NCI-H774 (cell line): ENCODE measurements at places on chromosomes 1 and 21.

GRCh38 chr1:211975152-211975941 lies 60.0 kb downstream of the INTS7 start:
- DNase-seq, result no peak

GRCh38 chr1:229067546-229067945 lies 203.4 kb upstream of the RAB4A start:
- DNase-seq, result no peak

GRCh38 chr1:19074361-19074901 lies 118.0 kb upstream of the IFFO2 start:
- no peak for DNase-seq

DNA sequence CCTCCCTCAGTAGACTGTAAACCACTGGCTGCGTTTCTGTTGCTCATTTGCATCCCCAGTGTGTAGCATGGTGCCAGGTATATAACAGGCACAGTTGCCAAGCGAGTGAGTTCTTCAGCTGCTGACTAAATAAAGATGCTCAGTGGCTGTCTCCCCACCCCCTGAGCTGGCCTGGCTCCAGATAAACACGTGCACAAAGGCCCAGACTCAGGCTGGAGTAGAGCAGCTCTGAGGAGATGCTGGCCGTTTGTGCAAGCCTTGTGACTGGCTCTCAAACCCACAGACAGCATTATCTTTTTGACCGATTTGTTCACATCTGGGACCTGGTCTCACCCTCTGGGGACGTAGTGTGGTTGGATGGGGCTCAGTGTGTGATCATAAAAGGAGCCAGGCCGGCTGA lies 7.1 kb downstream of the CHRNB2 start:
- no peak for DNase-seq

DNA sequence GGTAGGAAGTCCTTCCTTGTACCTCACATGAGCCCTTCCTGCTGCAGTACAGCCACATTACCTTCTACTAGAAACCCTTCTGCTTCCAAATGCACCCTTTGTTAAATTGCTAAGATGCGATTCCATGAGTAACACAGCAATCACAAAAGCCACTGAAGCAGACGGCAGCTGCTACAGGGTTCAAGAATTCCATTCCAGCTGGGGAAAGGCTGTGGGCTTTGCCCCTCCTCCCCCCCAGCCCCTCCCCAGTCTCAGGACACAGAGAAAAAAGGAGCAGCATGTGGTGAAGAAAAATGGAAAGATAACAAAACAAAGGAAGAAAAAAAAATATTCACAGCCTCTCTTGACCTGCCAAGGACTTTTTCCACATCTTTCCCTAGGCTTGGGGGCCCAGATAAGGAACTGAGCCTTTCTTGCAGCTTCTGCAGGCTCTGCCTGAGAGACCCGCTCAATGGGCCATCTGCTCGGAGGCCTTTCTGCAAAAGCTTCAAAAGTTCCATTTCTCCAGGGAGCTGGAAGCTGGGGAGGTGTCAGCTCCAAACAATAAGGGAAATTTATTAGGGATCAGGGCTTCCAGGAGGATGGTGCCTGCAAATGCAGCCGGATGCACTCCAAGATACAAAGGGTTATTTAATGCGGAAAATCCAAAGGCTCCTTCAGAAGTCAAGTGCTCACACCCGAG lies 72.1 kb downstream of the SYT2 start:
- DNase-seq, result no peak

DNA sequence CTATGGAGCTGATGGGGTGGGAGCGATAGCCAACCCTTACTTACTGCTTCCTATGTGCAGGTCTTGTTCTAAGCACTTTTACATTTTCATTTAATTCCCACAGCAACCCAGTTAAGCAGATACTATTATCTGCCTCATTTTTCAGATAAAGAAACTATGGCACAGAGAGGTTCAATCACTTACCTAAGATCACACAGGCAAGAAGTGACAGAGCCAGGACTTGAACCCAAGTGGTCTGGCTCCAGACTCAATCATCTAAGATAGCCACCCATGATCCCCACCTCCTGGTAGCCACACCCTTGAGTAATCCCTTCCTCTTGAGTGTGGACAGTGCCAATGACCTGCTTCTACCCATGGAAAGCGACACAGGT lies 23.2 kb upstream of the IFNAR1 start:
- no peak for DNase-seq

DNA sequence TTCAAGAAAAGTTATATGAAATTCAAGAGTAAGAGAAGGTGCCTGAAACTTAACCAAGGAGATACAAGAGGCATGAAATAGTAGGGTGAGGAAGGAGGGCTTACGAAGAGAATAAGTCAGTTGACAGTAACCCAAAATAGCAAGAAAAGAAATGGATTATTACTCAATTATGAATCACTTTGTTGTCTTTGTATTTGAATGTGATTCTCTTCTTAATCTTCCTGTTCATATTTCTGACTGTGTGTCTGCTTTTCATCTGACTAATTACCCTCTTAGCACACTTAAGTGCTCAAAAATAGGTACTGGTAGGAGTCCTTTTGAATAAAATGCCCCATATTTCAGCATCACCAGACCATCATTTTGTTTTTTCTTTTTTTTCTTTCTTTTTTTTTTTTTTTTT lies 39.4 kb downstream of the GLMN start:
- no peak for DNase-seq

GRCh38 chr1:201834621-201835020 lies 5.7 kb downstream of the IPO9 start:
- DNase-seq, result no peak

DNA sequence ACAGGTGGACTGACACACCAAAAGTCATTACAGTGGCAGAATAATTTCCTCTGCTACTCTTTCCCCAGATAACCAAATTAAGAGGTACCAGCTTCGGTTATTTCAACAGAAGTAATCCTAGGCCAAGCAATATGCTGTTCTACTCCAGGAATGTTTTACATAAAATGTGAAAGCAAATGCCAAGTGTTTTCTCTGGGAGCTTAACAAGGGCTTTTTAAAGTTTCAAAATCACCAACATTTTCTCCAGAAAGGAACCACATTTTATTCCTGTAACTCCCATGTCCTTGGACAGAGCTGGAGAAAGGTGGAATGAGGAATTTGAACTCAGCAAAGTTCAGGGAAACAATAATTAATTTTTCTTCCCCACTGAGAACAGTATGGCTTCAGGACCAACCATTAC lies 27.2 kb downstream of the CNN3 start:
- DNase-seq, result no peak

DNA sequence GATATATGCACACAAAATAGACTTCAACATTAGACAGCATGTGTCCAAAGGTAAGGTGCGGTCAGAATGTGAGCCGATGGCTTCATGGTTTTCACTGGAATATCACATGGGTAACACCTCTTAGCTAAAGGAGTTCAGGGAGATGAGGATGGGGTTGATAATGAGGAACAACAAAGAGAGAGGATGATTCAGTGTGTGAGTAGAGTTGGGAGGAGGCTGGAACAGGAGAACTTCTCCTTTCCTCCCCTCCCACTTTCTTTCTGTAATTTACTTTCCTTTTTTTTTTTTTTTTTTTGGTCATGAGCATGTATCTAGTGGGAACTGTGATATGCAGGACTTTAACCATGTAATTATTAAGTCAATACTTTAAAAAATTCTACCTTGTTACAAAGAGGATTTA lies 99.4 kb downstream of the FASLG start:
- DNase-seq, result no peak

DNA sequence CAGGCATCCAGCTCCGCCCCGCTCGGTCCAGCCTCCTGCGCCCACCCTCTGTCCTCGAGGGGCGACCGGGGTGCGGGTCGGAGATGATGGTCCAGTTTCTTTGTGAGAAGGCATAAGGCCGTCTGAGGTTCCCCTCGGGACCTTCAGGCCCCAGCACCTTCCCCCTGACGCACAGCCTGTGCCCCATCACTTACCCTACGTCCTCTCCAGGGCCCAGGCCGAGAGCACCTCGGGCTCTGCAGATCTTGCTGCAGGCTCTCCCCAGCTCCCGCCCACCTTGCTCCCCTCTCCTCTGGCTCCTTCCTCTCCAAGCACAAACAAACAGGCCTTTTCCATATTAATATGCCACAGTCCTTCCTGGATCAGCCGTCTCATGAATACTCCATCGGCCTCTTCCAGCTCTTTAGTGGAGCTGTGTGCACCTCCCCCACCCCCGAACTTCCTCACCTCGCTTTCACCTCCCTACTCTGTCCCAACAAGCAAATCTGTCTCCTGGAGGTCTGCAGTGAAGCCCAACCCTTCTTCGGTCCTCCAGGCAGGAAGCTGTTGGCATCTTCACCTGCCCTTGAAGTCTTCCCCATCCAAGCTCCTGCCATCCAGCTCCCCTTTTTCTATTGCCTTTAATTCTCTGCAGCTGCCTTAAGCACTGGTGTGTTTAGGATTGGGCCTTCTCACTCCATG lies 448 bp upstream of the COL9A2 start:
- no peak for DNase-seq

GRCh38 chr1:236287356-236287755 lies 5.6 kb upstream of the ERO1B start:
- no peak for DNase-seq

GRCh38 chr1:158053276-158053675 lies 59.8 kb downstream of the KIRREL1 start:
- no peak for DNase-seq

GRCh38 chr1:93262645-93263044 lies 82.1 kb downstream of the CCDC18 start:
- no peak for DNase-seq

- peak; percentile 51 for DNase-seq
Observed at GRCh38 chr1:171188388-171189266, 3.5 kb downstream of the FMO2 start.

- DNase-seq, result no peak
Observed at GRCh38 chr1:33332357-33332789, 11.5 kb upstream of the A3GALT2 start.

DNA sequence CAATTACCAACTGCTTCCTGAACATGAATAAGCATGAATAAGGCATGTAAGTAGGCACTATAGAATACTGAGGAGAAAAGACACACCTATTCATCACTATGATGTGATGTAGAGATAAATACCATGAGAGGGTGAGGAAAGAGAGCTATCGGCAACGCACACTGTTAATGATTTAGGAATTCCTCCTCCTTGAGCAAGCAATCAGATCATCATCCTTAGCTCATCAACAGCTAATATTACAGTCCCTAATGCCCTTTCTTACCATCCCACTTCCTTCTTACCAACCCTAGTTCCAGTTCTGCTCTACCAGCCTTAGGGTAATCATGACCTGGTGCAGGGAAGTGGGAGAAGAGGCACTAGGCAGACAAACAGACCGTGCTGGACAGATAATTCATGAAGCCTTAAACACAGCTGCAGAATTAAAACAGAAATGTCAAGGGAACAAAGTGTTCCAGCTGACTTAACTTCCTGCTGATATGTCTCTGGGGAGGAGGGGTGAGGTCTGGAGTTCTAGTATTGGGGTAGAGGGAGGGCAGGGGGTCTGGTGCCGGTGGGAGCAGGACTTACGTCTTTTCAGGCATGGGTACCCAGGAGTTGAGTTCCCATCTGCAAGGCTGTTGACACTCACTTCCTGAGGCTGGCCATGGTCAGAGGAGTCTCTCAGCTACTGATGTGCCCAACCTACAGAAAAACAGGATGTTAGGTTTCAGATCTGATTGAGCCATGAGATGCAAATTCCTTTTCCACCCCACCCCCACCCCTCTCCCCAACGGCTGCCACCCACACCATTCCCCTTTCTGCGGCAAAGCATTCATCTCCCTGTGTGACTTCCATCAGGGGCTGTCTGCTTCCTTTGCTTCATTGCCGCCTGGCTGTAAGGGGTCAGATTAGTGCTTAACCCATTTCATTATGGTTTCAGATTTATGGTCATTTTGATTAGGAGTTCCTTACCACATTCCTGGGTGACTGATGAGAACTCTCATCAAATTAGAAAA lies 12.6 kb upstream of the RCSD1 start:
- DNase-seq, result no peak

DNA sequence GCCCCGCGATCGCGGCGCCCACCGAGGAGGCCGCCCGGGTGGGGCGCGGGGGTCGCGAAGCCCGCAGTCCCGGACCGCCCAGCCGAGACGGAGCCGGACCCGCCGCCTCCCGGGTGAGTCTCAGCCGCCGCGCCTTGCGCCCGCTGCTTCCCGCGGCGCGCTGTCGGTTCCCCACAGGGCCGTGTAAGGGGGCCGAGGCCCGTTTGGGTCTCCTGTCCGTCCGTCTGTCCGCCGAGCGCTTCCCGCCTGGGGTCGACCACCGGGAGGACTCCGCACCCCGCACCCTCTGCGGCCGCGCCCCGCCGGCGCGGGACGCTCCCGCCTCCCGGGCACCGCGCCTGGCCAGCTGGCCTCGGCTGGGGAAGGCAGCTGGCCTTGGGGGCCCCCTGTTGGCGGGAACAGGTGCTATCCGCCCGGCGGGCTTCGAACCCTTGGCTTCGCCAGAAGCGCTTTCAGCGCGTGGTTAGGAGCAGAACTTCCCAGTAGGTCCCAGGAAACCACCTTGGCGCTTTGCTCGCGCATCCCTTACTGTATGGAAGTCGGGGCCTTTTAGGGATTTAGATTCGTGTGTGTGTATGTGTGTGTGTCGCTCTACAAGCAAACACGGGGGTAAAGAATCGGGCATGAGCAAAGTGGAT lies 414 bp downstream of the TMEM51 start:
- DNase-seq, result no peak

DNA sequence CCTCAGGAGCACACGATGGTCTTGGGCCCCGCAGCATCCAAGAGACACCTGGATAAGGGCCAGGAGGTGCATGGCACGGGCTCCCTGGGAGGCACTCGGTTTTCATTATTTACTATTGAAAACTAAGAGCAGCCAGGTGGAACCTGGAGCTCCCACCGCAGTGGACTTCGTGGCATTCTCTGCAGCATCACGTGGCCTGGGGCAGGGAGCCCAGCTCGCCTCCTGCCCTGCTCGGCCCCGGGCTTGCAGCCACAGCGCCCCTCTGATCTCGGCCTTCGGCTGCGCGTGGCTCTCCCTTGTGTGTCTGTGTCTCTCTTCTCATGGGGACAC lies 121.6 kb downstream of the SIK1 start:
- DNase-seq, result no peak

GRCh38 chr1:3516481-3516869 lies 62.0 kb downstream of the ARHGEF16 start:
- DNase-seq, result no peak

DNA sequence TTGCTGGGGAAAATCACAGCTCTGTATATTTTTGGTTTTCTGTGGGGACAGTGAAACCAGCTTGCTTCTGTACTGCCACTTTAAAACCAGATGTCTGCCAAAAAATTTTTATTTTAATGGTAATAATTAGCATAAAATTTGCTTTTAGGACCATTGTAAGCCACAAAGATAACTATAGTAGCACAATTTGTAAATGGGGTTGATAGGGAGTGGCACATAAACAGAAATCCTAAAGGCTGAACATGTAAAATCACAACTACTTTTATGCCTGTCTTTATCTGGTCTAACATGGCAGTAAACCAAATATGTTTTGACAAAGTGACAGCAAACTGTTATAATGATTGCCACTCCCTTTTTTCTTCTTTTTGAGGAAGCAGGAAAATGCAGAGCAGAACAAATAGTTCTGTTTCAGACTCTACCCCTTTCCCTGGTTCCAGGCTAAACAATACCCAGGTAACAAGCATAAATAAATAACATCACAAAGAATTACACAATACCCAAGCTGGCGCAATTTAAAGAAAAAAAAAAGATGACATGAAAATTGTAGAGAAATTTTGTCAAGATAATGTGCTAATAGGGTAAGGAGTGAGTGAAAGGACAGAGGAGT lies 24.0 kb upstream of the CCDC181 start:
- DNase-seq, result no peak

GRCh38 chr1:177035586-177035985 lies 128.9 kb downstream of the ASTN1 start:
- DNase-seq, result no peak
